Liver (tissue), 10 donors: ENCODE measurements at places on chromosomes 4 and X. TPM values are rescaled to one million over a fixed set of nuclear protein-coding genes. Genes with fewer than 3 reads are reported as not detected.

DNA sequence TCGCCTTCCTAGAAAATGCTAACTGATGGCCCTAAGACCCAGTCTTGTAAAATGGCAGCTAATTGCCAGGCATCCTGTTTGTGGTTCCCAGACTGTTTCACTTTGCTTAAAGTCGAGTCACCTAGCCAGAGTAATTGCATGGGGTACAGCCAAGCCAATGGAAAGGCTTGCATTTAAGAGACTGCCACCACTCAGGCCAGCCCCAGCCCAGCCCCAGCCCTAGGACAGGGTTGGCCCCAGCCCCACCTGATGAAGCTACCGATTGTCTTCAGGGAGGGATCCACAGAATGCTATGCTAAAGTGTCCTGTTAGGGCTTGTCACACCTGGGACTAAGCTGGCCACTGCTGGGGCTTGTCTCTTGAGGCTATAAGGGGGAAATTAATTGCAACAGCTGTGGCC is 194.6 kb upstream of the KLF3 start:
- H3K27ac ChIP-seq = no peak overlapping the region
- no peaks in the 10 kb centered on the region for H3K4me1 ChIP-seq
- H3K27me3 ChIP-seq = no peaks in the 10 kb centered on the region
- no peak overlapping the region for H3K4me3 ChIP-seq
- no peak for DNase-seq
- H3K36me3 ChIP-seq = no peaks in the 10 kb centered on the region

DNA sequence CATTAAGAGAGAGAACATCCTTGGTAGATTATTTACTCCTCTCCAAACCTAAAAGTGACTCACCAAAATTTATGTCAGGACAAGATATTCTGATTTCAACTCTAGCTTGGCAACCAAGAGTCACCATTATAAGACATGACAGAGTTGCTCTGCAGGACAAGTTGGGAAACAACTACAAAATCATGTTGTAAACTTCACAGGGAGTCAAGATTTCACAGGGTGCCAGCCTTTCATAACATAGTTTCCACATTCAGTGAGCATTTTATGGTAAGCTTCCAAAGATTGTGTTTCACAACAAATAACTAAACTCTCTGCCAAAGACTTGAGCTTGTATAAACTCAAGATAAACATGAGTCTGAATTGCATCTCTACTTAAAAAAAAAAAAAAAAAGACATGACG is 121.0 kb upstream of the DIAPH2 start:
- H3K4me3 ChIP-seq = no peak overlapping the region
- no peak for DNase-seq
- no peaks in the 10 kb centered on the region for H3K36me3 ChIP-seq
- peak overlapping the region; percentile 46 for H3K27ac ChIP-seq

DNA sequence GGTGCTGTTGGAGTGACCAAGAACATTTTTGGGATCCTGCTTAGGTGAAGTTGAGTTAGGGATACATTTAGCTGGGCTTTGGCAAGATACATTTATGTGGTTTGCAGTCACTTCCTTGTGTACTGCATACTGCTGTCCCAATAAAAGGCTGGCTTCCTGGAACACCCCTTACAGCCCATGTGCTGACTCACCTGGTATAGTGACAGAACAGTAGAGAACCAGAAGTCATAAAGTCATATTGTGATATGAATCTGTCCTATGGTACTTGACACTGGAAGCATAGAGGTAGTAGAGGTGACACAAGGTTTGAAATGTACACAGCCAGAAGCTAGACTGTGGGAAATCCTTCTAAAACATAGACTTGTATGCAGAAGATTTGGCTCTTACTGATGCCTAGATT is 55.3 kb upstream of the SLC25A43 start:
- H3K4me1 ChIP-seq = no peaks in the 10 kb centered on the region
- H3K4me3 ChIP-seq = no peak overlapping the region
- H3K36me3 ChIP-seq = no peaks in the 10 kb centered on the region
- H3K27me3 ChIP-seq = no peaks in the 10 kb centered on the region
- DNase-seq = no peak
- no peak overlapping the region for H3K27ac ChIP-seq

GRCh38 chr4:102537269-102537668 is 36.1 kb downstream of the NFKB1 start:
- H3K27me3 ChIP-seq = no peaks in the 10 kb centered on the region
- no peaks in the 10 kb centered on the region for H3K4me1 ChIP-seq
- H3K27ac ChIP-seq = no peak overlapping the region
- H3K36me3 ChIP-seq = peaks cover 1% of the 10 kb centered on the region
- H3K4me3 ChIP-seq = no peak overlapping the region

Gene ARX
- not detected for total RNA-seq

- DNase-seq = no peak
- no peak overlapping the region for H3K4me3 ChIP-seq
These were observed 951.8 kb upstream of the IGFBP7 start for GRCh38 chr4:58061967-58062366.

Gene CT45A10
- total RNA-seq = not detected

Gene PAGE4
- not detected for total RNA-seq

Gene PTPN13
- 1.9 TPM for total RNA-seq

- no peak for DNase-seq
- no peaks in the 10 kb centered on the region for H3K27me3 ChIP-seq
- H3K27ac ChIP-seq = no peak overlapping the region
These were observed 56.2 kb downstream of the RTL9 start for GRCh38 chrX:110414679-110415439.

GRCh38 chrX:55742649-55743048 is 25.1 kb downstream of the RRAGB start:
- no peak for DNase-seq
- peaks cover 5% of the 10 kb centered on the region for H3K36me3 ChIP-seq
- no peak overlapping the region for H3K27ac ChIP-seq

DNA sequence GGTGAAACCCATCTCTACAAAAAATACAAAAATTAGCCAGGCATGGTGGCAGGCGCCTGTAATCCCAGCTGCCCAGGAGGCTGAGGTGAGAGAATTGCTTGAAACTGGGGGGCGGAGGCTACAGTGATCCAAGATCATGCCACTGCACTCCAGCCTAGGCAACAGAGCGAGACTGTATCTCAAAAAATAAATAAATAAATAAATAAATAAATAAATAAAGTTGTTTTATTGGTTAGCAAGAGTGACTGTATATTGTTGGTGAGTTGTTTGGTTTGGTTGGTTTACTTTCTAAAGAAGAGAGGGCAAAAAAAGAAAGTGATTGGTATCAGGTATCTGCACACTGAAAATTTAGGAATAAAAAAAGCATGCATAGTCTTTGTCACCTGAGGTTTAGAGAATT is 501.0 kb downstream of the RPA4 start:
- no peak overlapping the region for H3K27ac ChIP-seq
- no peak for DNase-seq
- H3K4me1 ChIP-seq = no peaks in the 10 kb centered on the region
- no peaks in the 10 kb centered on the region for H3K36me3 ChIP-seq

Gene UGT2B10
- total RNA-seq = 122 TPM

- H3K27ac ChIP-seq = no peak overlapping the region
- no peak for DNase-seq
- no peaks in the 10 kb centered on the region for H3K27me3 ChIP-seq
- H3K4me1 ChIP-seq = no peaks in the 10 kb centered on the region
These were observed 71.6 kb upstream of the LEF1 start for GRCh38 chr4:108240366-108240765.

DNA sequence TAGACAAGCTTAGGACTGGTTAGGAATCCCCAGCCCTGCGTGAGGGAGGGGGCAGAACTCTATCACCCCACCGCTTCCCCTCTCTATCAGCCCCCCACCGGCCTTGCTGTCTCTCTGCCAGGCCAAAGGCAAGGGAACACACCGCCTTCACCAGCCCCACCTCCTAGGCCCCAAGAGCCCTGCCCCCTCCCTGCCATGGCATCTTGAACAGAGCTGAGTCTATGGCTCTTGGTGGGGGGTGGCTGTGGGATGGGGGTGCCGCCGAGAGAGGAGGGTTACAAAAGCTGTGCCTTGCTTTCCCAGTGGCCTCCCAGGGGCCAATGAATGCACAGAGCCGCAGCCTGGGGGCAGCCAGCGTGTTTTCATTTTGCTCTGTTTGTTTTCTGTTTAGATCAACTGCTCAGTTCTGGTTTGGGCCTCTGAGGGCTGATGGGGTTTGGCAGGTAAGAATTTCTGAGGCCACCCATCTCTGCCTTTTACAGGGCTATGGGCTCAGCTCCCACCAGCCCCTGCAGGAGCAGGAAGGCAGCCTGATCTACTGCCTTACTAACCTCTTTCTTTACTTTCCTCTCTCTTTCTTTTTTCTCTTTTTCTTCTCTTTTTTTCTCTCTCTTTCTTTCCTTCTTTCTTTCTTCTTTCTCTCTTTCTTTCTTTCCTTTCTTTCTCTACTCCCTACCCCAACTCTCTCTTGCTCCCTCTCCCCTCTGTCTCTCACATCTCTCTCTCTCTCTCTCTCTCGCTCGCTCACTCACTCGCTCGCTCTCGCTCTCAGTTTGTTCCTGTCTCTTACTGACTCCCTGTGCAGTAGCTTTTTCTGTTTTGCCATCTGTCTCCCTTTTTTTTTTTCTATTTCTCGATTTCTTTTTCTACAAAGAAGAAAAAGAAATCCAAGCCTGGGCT is 128.3 kb downstream of the PJA1 start:
- H3K36me3 ChIP-seq = no peaks in the 10 kb centered on the region
- no peak overlapping the region for H3K27ac ChIP-seq
- no peak overlapping the region for H3K4me3 ChIP-seq
- DNase-seq = no peak

Gene L1CAM
- 0.59 TPM for total RNA-seq

- DNase-seq = no peak
- H3K27ac ChIP-seq = no peak overlapping the region
- H3K36me3 ChIP-seq = no peaks in the 10 kb centered on the region
- H3K4me1 ChIP-seq = no peaks in the 10 kb centered on the region
- no peaks in the 10 kb centered on the region for H3K27me3 ChIP-seq
These were observed 920.4 kb upstream of the EPHA5 start for GRCh38 chr4:66590488-66591215.

- no peaks in the 10 kb centered on the region for H3K4me1 ChIP-seq
- peaks cover 2% of the 10 kb centered on the region for H3K36me3 ChIP-seq
- H3K27ac ChIP-seq = no peak overlapping the region
- peak; percentile 44 for DNase-seq
- no peak overlapping the region for H3K4me3 ChIP-seq
These were observed 35.7 kb downstream of the ACE2 start for GRCh38 chrX:15564981-15565579.
